Naive thymus-derived CD8-positive, alpha-beta T cell (primary cell): ENCODE measurements at places on chromosomes 5 and 9.
A peak's percentile ranks its signal among the peaks of the same experiment; 100 is the strongest.

DNA sequence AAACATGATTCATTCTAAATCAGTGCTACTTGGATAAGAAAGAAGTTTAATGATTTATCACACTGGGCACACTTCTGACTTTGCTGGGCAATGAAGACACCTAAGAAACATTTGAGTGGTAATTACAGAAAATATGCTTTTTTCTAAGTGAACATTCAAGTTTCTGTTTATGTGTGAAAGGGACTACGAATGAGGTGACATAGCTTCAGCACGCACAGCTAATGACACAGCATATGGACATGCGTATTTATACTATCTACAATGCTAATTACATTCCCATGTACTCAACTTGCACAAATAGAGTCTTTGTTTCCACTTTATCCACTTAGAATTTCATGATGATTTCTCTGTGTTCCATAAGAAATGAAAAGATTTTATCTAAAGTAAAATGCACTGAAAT lies 40.6 kb downstream of the FREM1 start:
- no peak overlapping the region for H3K27ac ChIP-seq
- H3K4me1 ChIP-seq = no peaks in the 10 kb centered on the region
- no peak for DNase-seq
- H3K36me3 ChIP-seq = no peaks in the 10 kb centered on the region
- H3K4me3 ChIP-seq = no peak overlapping the region

DNA sequence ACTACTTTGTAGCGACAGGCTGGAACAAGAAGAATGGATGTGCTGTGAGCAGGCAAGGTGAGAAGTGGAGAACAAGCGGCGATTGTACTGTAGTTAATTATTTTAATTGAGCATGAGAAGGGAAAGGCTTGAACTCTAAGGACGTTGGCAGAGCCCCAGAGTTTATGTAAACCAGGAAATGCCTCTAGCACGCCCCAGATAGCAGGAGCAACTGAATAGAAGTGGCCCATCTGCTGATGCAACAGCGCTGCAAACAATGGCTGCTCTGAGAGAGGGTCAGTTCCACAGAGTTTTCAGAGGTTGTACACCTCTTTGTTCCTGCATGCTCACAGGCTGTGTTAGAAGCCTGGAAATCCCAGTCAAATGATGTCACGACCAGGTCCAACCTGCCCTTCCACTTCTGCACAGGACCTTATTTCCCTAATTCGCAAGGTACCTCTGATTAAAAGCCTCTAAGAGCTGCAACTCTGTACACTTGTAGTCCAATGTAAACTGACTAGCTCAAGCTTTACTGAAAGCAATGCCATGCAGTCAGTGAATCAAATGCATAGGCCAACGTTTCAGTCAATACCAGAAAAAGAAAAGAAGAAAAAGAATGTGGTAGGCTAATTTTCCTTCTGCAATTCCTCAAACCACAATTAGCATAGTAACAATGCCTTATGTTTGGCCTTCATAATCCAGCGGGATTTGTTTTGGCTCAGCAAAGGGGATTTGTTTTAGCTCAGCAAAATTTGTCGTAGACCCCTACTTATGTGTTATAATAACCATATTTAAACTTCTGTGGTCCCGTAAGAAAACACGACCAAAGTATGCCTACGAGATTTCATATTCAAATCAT lies 119.6 kb upstream of the RETREG1 start:
- H3K27me3 ChIP-seq = peaks cover 13% of the 10 kb centered on the region
- H3K36me3 ChIP-seq = no peaks in the 10 kb centered on the region
- no peak for DNase-seq
- no peak overlapping the region for H3K4me3 ChIP-seq
- H3K27ac ChIP-seq = no peak overlapping the region
- no peaks in the 10 kb centered on the region for H3K4me1 ChIP-seq

DNA sequence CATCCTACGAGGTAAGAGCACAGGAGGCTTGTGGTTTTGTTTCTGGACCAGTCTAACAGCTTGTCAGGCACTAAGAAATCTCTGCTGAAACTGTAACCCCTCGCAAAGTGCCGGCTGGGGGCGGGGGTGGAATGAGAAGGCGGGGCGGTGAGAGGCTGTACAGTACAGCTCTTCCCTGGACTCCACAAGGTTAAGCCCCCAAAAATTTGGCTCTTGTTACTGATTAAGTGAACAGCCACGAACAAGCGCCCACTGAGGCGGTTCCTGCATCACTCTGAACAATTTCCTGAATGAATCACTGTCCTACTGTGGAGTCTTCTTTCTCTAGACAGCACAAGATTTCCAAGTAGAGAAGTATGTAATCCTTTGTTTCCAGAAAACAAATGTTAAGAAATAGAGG lies 6.8 kb downstream of the FBP2 start:
- no peak overlapping the region for H3K4me3 ChIP-seq
- H3K27ac ChIP-seq = no peak overlapping the region
- H3K27me3 ChIP-seq = peaks cover 9% of the 10 kb centered on the region
- peaks cover 9% of the 10 kb centered on the region for H3K4me1 ChIP-seq

DNA sequence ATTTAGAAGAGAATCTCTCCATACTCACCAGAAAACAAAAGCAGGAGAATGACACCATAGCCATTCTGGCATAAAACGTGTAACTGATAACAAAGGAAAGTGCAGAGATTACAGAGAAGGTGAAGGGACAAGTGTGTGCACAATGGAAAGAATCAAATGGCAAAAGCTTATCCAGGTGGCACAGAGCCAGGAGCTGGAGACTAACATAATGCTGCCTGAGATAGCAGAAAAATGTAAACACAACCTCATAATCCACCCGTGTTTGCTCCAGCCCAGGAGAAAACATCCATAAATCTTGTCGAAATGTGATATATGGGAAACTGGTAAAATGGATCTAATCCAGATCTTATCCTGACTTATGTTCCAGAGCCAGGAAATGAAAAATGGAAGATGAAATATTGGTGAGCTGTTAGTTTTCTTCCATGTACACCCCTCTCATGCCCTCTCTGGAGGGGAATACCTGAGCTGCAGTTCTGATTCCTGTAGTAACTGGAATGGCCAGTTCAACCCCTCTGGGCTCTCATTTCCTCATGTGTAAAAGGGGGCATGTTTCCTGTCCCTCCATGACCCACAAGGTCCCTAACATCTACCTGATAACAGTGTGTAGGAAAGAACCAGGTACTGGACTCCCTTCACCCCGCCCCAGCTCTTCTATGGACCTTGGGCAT lies 212.3 kb upstream of the DAPK1 start:
- H3K4me3 ChIP-seq = no peak overlapping the region
- no peak overlapping the region for H3K27ac ChIP-seq
- H3K36me3 ChIP-seq = no peaks in the 10 kb centered on the region

- H3K36me3 ChIP-seq = peaks cover 10% of the 10 kb centered on the region
- no peak overlapping the region for H3K4me3 ChIP-seq
- peaks cover 7% of the 10 kb centered on the region for H3K4me1 ChIP-seq
- no peaks in the 10 kb centered on the region for H3K27me3 ChIP-seq
Observed at GRCh38 chr5:150368526-150368925, 11.0 kb downstream of the TCOF1 start.

DNA sequence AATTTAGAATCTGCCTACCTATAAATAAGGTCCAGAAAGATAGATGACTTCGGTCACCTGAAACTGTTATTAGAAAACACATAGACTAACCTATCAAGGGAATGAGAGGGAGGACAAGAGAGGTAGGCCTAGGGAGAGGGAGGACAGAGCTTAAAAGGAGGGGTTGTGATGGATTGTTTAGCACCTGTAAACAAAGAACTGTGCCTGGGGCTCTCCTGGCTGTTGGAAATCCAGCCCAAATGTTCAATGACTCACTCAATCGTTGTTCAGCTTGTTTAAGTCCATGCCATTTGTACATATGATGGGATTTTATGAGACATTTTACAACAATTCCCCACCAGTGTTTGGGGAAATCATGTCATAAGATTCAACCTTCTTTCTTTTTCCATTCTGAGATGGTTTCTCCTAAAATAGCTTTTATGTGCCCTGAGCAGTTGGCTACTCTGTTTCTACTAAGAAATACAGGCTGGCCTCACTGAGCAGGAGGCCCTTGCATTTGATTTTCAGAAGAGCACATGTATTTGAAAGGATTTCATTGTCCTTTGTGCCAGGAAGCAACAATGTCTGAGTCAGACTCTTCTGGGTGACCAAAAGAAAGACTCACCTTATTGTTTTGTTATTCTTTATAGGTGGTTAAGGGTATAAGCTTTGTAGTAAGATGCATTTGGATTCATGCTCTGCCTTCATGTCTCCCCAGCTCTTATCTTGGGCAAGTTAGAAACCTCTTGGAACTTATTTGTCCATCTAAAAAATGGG lies 48.2 kb upstream of the GPR151 start:
- peaks cover 3% of the 10 kb centered on the region for H3K27me3 ChIP-seq
- no peak for DNase-seq
- peaks cover 6% of the 10 kb centered on the region for H3K4me1 ChIP-seq

DNA sequence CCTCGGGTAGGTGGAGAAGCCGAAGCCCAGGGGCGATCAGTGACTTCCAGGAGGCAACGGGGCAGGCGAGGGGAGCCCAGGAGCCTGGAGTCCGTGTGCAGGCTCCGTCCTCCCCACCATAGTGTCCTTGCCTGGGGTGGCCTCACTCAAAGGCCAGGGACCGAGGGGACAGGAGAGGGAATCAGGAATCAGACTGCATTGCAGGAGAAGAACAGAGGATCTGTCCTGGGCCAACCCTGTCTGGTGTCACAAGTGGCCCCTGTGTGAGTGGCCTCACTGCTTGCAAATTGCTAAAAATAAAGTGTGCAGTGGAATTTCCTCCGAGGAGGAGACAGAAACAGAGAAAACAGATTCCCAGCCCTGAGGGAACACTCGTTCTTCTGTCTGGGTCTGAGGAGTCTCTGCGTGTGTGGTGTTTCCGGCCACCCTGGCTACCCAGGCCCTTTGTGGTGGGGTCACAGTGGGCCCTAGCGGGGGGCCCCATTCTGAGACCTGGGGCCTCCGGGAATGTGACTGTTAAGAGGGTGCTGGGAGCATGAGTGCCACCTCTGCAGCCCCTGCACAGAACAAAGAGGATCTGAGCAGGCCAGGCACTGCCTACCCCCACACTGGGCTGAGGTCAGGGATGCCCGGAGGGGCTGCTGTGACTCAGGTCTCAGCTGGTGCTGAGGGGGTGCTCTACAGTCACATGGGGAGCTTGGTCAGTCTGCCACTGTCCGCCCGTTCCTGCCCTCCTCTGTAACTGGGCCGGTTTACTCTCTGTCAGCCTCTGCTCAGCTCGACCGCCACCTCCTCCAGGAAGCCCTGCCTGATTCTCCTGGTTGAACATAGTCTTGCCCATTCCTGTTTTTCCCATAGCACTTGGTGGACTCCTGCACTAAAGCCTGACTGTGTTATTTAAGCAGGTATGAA lies 7.4 kb downstream of the TRAF1 start:
- no peaks in the 10 kb centered on the region for H3K27me3 ChIP-seq
- no peak for DNase-seq
- H3K27ac ChIP-seq = peak overlapping the region; percentile 88

DNA sequence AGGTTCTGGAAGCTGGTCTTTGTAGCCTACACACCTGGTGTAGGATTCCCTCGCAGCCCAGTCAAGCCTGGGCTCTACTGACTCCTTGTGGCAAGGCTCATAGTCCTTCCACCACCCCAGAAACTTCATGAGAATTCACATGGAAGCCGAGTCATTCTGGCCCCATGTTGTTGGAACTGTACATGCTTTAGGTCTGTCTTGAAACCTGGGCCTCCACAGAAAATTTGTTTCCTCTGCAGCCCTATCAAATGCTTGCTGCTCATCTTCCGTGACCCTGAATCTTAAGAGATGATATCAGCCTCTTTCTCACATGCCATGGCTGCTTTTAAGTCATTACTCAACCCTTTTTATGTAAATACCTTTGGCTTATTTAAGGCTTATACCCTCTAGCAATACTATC lies 113.4 kb upstream of the GRHPR start:
- H3K36me3 ChIP-seq = peaks cover 9% of the 10 kb centered on the region
- H3K4me1 ChIP-seq = no peaks in the 10 kb centered on the region
- H3K27me3 ChIP-seq = no peaks in the 10 kb centered on the region

DNA sequence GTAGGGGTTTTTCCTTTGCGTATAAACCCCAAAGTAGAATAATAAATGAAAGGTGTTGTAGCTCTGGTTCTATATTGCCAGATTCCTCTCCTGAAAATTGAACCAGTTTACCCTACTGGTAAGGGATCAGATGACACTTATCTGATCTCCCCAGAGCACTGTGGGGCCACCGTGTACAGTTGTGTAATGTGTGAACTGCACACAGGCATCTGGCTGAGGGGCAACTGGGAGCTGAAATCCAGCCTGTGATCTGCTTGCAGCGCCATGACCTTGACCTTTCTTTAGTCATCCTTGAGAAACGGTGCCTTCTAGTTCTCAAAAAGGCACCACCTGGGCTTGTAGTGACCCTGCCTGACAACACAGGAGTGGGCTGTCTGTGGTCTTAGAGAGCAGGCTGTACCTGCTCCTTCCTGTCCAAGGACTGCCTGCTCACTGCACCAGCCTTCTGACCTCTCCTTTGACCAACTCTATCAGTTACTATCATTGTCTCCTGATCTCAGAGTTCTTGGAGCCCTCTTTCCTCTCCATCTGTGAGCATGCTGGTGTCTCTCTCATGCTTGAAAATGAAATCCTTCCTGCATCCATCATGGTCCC lies 40.2 kb downstream of the PDE6A start:
- H3K4me3 ChIP-seq = no peak overlapping the region
- peaks cover 19% of the 10 kb centered on the region for H3K27me3 ChIP-seq

- no peaks in the 10 kb centered on the region for H3K36me3 ChIP-seq
- H3K27me3 ChIP-seq = no peaks in the 10 kb centered on the region
Observed at GRCh38 chr5:39396843-39397242, 27.9 kb downstream of the DAB2 start.

DNA sequence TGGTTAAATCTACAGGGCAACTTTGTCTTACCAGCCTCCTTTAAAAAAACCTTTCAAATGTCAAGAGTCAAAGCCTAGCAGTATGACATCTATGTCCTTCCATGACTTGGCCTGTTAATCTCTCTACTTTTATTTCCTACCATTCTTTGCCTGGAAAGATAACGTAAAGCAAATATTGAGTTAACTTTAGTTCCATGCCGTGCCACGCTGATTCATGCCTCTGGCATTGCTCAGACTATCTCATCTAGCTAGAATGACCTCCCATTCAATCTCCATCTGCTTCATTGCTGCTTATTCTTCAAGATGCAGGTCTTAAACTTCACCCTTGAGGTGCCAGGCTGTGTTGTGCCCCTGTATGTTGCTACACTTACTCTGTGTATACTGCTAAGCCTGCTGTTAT lies 729.8 kb downstream of the EFNA5 start:
- no peaks in the 10 kb centered on the region for H3K36me3 ChIP-seq
- H3K4me3 ChIP-seq = no peak overlapping the region
- H3K4me1 ChIP-seq = no peaks in the 10 kb centered on the region
- no peak overlapping the region for H3K27ac ChIP-seq
- no peak for DNase-seq

DNA sequence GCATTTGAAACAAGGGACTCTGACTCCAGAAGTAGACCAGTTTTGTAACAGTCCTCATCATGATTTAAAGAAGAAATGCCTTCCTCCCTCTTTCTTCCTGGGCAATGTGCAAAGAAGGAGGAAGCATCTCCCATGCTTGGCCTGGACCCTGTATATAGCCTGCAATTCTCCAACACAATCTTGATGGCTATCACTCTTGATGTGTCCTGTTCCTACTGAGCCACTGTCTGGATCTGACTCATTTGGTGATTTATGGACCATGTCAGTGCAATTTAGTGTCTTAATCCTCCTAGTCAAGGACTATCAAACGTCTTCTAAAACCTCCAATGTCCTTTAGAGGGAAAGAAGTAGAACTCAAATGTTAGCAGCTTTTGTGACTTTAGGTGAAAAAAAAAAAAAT lies 697.3 kb downstream of the TLR4 start:
- H3K4me3 ChIP-seq = no peak overlapping the region
- H3K27me3 ChIP-seq = peaks cover 9% of the 10 kb centered on the region
- no peak for DNase-seq
- H3K4me1 ChIP-seq = no peaks in the 10 kb centered on the region
- no peaks in the 10 kb centered on the region for H3K36me3 ChIP-seq
- H3K27ac ChIP-seq = no peak overlapping the region
